ENCODE measurements at places on chromosomes 5 and 9.

GRCh38 chr5:172410160-172410559 is 44.2 kb downstream of the SH3PXD2B start:
- DNase-seq: no peak

GRCh38 chr9:36328798-36329411 is 70.7 kb upstream of the GNE start:
- peak; percentile 54 for DNase-seq

DNA sequence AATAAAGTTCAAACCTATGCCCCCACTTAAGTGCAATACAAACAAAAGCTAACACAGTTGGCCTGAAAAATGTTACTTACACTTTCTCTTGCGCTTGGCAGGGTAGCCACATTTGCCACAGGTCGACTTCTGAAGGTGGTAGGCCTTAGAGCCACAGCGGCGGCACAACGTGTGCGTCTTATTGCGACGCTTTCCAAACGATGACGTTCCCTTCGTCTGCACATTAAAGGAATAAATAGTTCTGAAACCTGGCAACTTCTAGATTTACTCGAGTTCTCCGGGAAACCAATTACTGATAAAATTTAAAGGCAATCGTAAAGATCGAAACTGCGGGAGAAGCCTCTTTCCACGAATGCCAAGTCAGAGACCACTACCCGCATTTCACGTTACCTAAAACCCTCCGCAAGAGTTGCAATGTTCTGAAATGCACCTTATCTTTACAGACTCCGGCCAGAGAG is 602 bp downstream of the RPL37 start:
- peak; percentile 56 for DNase-seq

- DNase-seq: no peak
These were observed 265.2 kb downstream of the DMAC1 start for GRCh38 chr9:7534211-7534935.

DNA sequence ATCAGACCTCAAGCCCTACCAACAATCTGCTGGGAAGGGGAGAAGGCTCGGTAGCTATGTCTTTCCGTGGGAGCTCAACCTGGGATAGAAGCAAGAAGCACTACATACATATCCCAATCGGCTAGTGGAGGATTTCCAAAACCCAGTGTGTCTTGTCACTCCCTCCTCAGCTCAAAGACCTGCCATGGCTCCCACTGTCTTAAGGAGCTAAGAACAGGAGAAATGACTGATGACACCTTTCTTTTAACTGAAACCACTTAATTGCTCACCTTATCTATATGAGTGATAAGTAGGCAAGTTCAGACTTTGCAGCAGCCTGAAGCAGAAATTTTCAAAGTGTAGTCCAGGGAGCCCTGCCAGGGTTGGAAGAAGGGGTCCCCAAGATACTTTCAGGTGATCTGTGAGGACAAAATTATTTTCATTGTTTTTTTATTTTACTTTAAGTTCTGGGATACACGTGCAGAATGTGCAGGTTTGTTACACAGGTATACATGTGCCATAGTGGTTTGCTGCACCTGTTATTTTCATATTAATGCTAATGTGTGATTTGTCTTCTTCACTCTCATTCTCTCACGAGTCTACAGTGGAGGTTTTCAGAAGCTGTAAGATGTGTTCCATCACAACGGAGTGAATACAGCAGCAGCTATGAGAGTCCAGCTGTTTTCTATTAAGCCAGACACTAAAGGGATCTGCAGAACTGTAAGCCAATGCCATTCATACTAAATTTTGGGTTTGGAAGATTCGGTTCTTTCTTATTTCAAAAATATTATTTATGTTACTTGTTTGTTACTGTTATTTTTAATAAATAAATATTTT is 41.4 kb downstream of the PAX5 start:
- DNase-seq: no peak

GRCh38 chr5:44953078-44953477 is 144.3 kb downstream of the MRPS30 start:
- DNase-seq: no peak

DNA sequence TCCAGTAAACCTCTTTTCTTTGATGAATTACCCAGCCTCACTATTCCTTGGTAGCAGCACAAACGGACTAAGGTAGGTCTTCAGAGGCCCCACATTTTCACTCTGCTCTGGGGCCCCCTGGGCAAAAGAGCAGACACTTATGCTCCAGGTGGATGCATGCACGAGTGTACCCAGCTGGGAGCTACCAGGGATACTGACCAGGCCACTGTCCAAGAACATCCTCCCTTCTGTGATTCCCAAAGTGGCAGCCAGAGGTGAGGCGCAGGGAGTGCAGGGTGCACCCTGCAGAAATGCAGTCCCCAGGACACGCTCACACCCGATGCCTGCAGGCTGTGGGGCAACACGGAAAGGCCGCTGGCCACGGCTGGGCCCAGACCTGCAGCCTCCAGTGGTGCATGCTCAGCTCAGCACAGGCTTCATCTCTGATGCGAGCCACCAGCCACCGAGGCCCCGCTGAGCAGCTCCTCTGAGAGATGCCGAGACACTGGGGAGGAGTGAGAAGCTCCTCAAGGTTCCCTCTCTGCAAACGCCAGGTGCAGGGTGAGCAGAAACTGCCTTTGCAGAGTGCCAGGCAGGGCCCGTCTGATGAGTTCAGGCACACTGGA is 48.1 kb upstream of the OLFM1 start:
- no peak for DNase-seq

GRCh38 chr9:326667-327066 is 112.0 kb downstream of the DOCK8 start:
- DNase-seq: no peak

DNA sequence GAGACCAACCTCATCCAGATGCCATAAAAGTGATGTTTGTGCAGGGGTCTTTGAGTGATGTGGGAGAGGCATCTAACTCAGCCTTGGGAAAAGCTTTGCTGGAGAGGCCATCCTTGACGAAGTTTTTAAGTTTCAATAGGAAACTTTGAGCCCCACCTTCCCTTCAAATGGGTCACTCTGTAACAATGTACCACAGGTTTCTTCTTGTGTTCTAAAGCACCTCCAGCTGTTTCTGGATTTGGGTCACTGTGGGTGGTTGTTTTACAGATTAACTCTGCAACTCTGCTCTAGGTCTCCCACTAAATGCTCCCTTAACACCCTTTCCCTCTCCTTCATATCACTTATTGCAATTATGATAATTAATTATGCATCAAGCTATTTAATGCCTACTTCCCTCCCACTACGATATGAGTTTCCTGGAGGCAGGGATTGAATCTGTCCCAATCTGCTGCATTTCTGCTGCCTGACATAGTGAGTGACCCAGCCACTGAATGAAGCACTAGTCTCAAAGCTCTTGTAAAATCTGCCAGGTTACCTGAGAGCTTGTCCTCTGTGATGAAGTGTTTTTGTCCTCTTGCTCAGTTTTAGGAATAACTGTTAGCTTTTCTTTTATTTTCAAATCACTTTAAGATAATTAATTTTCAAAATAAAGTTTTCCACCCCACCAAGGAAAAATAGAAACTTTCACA is 60.5 kb upstream of the PUM3 start:
- DNase-seq: no peak

GRCh38 chr5:58275516-58275915 is 184.4 kb downstream of the PLK2 start:
- DNase-seq: no peak

- DNase-seq: no peak
These were observed 133.2 kb upstream of the PANK3 start for GRCh38 chr5:168712280-168712924.

DNA sequence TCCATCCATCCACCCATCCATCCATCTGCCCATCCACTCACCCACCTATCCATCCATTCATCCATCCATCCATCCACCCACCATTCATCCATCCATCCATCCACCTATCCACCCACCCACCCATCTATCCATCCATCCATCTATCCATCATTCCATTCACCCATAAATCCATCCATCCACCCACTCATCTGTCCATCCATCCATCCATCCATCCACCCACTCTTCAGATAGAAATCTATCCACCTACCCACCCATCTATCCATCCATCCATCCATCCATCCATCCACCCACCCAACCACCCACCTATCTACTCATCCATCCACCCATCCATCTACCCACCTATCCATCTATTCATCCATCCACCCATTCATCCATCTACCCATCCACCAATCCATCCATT is 35.0 kb upstream of the SLC6A19 start:
- no peak for DNase-seq

DNA sequence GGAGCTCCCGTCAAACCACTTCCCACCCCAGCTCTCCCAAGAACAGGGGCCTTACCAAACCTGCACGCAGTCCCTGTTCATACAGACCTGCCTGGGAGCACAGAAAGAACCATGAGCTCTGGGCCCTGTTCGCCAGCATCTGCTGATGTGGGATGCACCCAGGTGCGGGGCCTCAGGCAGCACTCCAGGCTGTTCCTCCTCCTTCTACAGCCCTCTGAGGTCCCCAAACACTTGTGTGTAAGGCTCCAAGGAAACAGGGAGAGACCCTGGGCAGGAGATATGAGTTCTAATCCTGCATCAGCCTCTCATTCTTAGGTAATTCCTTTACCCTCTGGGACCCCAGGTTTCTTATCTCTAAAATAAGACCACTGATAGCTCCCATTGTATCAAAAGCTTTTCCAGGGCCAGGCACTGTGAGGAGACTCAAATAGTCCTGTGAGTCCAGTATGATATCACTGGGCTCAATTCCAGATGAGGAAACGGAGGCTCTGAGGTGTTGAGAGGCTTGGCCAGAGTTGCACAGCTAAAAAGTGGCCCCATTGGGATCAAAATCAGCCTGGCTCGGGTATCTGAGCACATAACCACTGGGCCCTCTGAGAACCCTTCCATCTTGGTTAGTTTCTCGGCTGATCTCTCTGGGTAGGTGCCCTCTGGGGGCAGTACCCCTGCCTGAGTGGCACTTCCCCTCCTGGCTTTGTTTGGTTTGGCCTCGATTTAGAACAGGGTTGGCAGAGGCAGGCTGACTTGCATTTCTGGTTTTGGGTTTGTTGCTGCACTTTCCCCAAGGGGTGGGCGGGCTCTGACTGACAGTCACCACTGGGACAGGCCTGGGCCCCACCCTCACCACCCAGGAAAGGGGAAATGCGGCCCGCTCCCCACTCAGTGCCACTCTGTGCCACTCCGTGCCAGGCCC is 116.8 kb downstream of the RGS3 start:
- DNase-seq: peak; percentile 18

DNA sequence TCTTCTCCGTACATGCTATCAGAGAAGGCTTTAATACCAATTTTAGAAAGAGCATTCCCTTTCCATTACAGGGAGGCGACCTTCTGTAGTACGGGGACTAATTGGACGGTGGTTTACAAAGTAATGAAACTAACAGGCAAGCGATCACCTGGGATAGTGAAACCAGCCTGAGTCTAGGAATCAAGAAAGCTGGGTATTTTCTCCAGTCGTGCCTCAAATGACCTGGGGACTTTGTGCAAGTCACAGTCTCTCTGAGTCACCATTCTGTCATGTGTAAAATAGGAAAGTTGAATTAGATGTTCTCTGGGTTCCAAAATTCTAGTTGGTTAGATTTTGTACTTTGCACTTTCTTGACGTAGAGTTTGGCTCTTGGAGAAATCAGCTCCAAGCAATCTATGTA is 22.7 kb upstream of the SSBP2 start:
- DNase-seq: no peak

GRCh38 chr5:177542816-177543465 is 11.4 kb downstream of the FAM193B start:
- DNase-seq: no peak

DNA sequence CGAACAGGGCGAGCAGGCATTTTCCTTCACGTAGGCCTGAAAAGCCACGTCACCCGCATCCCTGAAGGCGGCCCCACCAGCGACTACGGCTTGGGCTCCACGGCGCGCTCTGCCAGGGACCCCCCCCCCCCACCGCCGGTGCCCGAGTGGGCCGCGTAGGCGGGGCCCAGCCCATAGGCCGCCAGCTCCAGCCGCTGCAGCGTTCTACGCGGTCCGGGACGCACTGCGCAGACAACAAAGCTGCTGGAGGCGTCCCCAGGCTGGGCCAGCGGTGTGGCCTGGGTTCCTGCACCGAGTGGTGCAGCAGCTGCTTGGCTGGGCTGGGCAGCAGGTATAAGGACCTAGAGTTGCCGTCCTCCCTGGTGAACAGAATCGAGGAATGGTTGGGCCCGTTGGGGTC is 18.3 kb upstream of the BTNL3 start:
- no peak for DNase-seq

- no peak for DNase-seq
These were observed 9.2 kb upstream of the SLC9A3 start for GRCh38 chr5:533243-533954.

DNA sequence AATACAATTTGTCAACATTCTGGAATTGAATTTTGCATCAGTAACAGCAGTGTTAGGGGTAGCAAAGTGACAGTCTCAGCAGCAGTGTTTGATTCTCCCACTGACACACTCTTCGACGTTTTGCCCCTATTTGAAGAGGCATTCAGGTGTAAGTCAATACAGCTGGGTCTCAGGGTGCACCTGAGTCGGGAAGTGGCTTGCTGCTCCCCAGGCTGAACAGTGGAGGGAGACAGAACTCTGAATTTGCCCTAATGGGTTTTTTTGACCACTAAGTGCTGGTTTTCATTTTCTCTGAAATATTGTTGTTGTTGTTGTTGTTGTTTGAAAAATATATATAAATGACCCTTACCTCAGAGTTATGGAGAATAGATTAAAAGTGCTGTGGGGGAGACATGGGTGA is 223.2 kb downstream of the TLR4 start:
- DNase-seq: no peak

DNA sequence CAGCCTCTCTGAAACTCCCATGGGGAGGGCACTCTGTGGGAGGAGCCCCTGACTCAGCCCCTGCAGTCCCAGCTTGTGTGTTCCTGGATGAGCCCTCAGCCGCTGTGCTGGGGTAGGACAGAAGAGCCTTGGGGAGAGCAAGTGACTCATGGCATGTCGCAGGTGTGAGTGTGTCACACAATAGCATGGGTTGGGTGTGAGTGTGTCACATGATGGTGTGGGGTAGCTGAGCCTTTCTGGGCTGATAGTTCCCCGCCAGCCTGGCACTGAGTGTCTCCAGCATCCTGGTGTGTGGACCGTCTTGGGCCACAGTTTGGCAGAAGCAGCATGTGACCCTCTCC is 83.4 kb downstream of the PHF2 start:
- no peak for DNase-seq

DNA sequence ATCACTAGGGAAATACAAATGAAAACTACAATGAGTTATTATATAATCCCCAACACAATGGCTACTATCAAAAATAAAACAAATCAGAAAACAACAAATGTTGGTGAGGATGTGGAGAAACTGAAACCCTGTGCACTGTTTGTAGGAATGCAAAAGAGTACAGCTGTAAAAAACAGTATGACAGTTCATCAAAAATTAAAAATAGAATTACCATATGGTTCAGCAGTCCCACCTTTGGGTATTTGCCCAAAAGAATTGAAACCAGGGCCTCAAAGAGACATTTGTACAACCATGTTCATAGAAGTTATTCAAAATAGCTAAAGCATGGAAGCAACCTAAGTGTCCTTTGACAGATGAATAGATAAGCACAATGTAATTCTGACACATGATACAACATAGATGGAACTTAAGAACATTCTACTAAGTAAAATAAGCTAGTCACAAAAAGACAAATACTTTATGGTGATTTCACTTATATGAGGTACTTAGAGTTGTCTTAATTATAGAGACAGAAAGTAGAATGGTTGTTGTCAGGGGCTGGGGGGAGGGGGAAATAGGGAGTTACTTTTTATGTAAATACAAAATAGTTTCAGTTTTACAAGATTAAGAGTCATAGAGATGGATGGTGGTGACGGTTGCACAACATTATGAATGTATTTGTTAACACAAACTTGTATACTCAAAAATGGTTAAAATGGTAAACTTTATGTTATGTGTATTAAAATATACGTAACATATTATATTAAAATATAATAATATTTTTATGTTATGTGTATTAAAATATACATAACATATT is 102.8 kb downstream of the KCTD16 start:
- DNase-seq: no peak
